ENCODE measurements at places on chromosomes 3 and 15. TPM values are rescaled to one million over a fixed set of nuclear protein-coding genes. Genes with fewer than 3 reads are reported as not detected.

The CPEB1 gene
- not detected for total RNA-seq

The AMIGO3 gene
- not detected for total RNA-seq

DNA sequence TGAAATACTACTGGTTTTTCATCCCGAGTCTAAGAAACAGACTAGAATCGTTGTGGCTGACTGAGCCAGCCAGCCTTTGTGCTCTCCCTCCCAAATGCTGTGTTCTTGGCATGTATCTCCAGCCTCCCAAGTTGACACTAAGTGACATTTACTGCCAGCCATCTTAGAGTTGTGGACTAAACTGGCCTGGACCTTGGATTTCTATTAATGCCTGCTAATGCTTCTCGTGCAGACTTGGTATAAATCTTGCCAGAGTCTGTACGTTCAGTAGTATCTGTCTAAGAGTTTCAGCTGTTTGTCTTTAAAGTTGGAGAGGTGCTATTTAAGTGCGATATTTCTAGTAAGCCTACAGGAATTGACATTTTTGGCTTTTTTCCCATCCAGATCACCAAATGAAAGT is 166.6 kb upstream of the BHLHE40 start:
- H3K4me1 ChIP-seq, result no peaks in the 10 kb centered on the region
- H3K27ac ChIP-seq, result no peak overlapping the region
- no peak overlapping the region for H3K4me3 ChIP-seq
- peaks cover 3% of the 10 kb centered on the region for H3K36me3 ChIP-seq

DNA sequence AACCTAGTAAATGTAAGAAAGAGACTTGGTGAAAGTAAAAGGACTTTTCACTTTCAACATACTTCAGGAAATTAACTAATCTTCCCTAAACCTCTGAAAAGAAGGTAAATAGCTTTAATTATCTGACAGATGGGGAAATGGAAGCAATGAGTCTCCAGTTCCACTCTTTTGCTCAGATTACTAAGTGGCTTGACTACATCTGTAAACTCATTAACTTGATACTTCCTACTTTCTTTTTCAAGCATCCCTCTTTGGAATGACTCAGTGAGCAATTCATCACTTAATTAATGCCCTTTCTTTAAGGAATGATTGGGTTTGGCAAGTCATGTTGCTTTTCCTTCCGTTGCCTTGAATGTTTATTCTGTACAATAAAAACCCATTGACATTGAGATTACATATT is 234.2 kb downstream of the GRM7 start:
- no peaks in the 10 kb centered on the region for H3K36me3 ChIP-seq
- no peak overlapping the region for H3K4me3 ChIP-seq
- no peak overlapping the region for H3K27ac ChIP-seq
- H3K27me3 ChIP-seq, result no peaks in the 10 kb centered on the region

The RPP14 gene
- 26.1 TPM for total RNA-seq

The ARL6 gene
- total RNA-seq, result 6.0 TPM

The CEP152 gene
- 1.8 TPM for total RNA-seq

The DNAH12 gene
- not detected for total RNA-seq

DNA sequence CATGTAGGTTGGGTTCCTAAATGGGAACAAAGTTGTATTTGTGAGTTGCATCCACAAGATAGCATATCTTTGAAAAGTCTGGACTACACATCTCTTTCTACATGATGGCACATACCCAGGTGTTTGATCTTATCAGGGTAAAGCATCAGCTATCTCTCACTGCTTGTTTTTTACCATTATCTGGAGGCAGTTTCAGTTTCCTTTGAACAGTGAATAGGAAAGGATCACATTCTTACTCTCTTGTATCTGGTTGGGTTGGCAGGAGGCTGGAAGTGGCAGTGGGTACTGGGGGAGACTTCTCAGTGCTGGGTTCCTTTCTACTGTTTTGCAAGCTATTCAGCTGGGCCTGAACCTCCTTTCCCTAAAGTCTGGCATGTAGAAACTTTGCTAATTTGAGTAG is 4.1 kb downstream of the CEMIP start:
- H3K36me3 ChIP-seq, result no peaks in the 10 kb centered on the region
- H3K27me3 ChIP-seq, result peaks cover 25% of the 10 kb centered on the region
- no peak for DNase-seq
- no peak overlapping the region for H3K27ac ChIP-seq
- peaks cover 24% of the 10 kb centered on the region for H3K4me1 ChIP-seq

DNA sequence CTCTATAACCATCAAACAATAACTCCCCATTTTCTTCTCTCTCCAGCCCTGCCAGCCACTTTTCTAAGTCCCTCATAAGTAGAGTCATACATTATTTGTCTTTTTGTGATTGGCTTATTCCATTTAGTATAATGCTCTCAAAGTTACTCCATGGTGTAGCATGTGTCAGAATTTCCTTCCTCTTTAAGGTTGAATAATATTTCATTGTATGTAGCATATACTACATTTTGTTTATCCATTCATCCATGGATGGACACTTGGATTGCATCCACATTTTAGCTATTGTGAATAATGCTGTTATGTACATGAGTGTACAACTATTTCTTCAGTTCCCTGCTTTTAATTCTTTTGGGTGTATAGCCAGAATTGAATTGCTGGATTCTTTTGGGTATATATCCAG is 138.4 kb downstream of the ATG7 start:
- no peak for DNase-seq
- no peak overlapping the region for H3K27ac ChIP-seq
- no peaks in the 10 kb centered on the region for H3K27me3 ChIP-seq
- H3K36me3 ChIP-seq, result peaks cover 10% of the 10 kb centered on the region

GRCh38 chr3:64151342-64151871 is 73.9 kb downstream of the PRICKLE2 start:
- DNase-seq, result no peak
- H3K4me1 ChIP-seq, result peaks cover 36% of the 10 kb centered on the region
- H3K4me3 ChIP-seq, result no peak overlapping the region

DNA sequence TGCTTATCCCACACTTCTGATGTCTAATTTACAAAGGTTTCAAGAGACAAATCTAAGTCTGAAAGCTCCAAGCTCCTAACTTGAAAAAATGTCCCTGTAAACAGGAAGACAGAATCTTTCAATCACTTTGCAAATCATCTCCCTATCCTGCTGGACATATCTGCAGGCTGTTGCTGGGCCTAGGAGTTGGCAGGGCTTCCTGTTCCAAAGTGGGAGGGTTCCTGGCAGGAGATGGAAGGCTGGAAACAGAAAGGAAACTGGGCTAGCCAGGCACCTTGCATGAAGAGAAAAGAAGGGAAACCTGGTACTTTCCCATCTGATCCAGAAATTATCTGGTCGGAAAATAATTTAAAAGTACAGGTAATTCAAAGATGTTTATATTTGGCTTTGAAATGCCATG is 227.3 kb upstream of the IL12A start:
- peaks cover 8% of the 10 kb centered on the region for H3K4me1 ChIP-seq

DNA sequence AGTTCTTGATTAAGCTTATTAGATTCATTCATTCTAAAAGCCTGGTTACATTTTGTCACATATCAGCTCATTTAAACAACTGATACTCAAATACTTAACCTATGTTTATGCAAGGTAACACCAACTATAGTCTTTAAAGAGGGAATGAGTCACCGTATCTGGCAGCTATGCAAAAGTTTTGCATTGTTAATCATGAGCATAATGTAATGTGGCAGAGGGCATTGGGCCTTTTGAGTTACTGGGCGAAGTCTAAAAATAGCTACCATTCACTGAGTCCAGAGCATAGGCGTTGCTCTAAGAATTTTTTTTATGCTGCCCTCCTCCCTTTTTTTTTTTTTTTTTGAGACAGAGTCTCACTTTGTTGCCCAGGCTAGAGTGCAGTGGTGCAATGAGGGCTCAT is 277.7 kb upstream of the ZNF717 start:
- H3K36me3 ChIP-seq, result no peaks in the 10 kb centered on the region
- H3K4me3 ChIP-seq, result no peak overlapping the region
- H3K4me1 ChIP-seq, result no peaks in the 10 kb centered on the region
- no peak for DNase-seq
- H3K27me3 ChIP-seq, result no peaks in the 10 kb centered on the region

The THBS1 gene
- total RNA-seq, result 53.0 TPM

- peak within 1 kb of the TSS; percentile 70 for H3K27ac ChIP-seq
- H3K27me3 ChIP-seq, result no peaks in the 10 kb centered on the region
- H3K4me3 ChIP-seq, result peak within 1 kb of the TSS; percentile 69
- peak; percentile 82 for DNase-seq
Measured at GRCh38 chr3:194633349-194634004, at the start of gene TMEM44. Gene TMEM44 (minus strand): TSS chr3:194633419. CDS start chr3:194633215, 204 bp downstream.

GRCh38 chr3:150680562-150680961 is 23.2 kb downstream of the ERICH6 start:
- no peaks in the 10 kb centered on the region for H3K27me3 ChIP-seq
- no peak overlapping the region for H3K27ac ChIP-seq
- DNase-seq, result no peak
- H3K4me3 ChIP-seq, result no peak overlapping the region
- no peaks in the 10 kb centered on the region for H3K4me1 ChIP-seq

DNA sequence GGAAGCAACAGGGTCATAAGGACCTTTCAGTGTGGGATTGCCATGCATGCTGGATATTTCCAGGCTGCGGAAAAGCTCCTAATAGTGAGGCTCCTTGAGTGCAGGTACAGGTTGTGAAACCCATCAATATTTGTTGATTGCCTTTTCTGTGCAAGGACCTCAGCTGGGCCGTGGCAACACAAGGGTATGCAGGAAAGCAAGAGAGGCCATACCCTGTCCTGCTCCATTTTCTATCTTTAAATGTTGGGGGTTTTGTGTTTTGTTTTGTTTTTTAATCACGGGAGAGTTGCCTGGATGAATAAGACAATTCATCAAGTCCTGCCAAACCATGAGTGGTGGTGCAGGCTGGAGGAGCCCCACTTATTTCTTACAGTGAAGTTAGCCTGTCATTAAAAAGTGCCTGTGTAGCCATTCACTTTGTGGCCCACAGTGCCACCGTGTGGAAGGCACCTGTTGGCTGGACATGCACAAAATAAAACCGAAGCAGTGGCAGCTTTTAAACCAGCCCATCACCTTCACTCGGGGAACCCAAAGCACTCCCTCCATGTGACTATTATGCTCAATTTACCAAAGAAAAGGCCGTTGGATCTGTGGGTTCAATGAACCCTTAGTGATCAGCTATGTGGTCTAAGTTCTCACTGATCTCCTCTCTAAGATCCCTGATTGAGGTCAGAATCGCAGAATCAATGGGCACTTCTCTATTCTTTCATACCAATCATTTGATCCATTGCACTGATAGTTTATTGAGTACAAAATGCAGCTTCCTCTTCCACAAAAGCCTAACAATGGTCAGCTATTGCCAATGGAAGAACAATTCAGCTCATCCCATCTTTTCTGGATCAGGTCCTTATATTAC is 42.2 kb downstream of the CLDN18 start:
- no peak overlapping the region for H3K27ac ChIP-seq
- H3K36me3 ChIP-seq, result no peaks in the 10 kb centered on the region
- DNase-seq, result no peak
- no peaks in the 10 kb centered on the region for H3K4me1 ChIP-seq
- H3K4me3 ChIP-seq, result no peak overlapping the region

GRCh38 chr3:50167069-50167840 is 12.1 kb downstream of the SEMA3F start:
- DNase-seq, result no peak
- H3K27ac ChIP-seq, result peak overlapping the region; percentile 78
- H3K27me3 ChIP-seq, result no peaks in the 10 kb centered on the region
- H3K4me3 ChIP-seq, result no peak overlapping the region
- peaks cover 78% of the 10 kb centered on the region for H3K4me1 ChIP-seq
- H3K36me3 ChIP-seq, result no peaks in the 10 kb centered on the region

DNA sequence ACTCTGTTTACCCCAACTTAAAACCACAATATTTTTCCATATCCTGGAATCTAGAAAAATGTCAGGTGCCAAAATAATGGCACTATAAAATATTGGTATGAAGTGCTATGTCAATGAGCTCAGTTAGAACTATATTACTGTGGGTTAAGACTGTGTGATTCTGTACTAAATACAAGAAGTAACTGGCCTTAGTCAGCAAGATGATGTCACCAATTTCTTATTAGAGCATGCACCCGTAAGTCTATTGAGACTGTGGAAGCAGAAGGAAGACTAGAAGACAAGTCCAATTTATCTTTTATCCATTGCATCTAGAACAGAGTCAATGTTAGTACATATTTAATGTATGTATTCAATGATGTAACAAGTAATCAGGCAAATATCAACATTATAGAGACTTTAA is 25.0 kb downstream of the LRRC58 start:
- H3K27me3 ChIP-seq, result no peaks in the 10 kb centered on the region
- DNase-seq, result no peak
- H3K4me1 ChIP-seq, result no peaks in the 10 kb centered on the region
- no peak overlapping the region for H3K27ac ChIP-seq
- no peak overlapping the region for H3K4me3 ChIP-seq
- H3K36me3 ChIP-seq, result peaks cover 18% of the 10 kb centered on the region

GRCh38 chr3:119322835-119323722 is 28.9 kb downstream of the ARHGAP31 start:
- peak; percentile 96 for DNase-seq
- no peaks in the 10 kb centered on the region for H3K27me3 ChIP-seq
- peak overlapping the region; percentile 71 for H3K4me3 ChIP-seq
- H3K27ac ChIP-seq, result peak overlapping the region; percentile 92

- no peaks in the 10 kb centered on the region for H3K4me1 ChIP-seq
- H3K27me3 ChIP-seq, result no peaks in the 10 kb centered on the region
- no peak for DNase-seq
- no peak overlapping the region for H3K27ac ChIP-seq
- H3K36me3 ChIP-seq, result no peaks in the 10 kb centered on the region
Measured at GRCh38 chr3:110677506-110677905, 394.1 kb upstream of the NECTIN3 start.

DNA sequence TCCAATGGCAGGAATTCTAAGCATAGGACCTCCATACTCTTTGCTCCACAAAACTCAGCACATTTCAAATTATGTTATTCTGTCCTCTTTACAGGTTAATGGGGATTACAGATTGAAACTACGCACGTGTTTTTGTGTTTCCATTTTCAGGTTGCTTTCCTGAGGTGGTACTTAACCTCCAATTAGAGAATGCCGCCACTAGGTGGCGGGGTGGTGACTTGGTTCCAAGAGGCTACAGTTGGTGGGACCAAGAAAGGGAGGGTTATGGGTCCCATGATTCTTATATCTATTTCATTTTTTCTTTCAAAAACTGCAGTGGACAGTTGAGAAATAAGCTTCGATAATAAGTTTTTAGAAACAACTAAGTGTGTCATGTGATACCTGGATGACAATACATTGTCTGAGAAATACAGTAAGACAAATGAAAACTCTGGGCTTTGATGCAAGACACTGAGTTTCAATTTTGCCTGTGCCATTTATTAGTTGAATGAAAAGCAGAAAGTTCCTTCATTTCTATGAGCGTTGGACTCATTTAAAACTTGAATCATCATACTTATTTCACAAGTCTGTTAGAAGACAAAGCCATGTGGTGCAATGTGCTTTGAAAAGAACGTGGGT is 539.0 kb downstream of the FGF12 start:
- no peaks in the 10 kb centered on the region for H3K27me3 ChIP-seq
- H3K27ac ChIP-seq, result no peak overlapping the region
- peak; percentile 32 for DNase-seq

Data from heart left ventricle (tissue), 16 donors.